ENCODE measurements at places on chromosomes 7 and 10.

DNA sequence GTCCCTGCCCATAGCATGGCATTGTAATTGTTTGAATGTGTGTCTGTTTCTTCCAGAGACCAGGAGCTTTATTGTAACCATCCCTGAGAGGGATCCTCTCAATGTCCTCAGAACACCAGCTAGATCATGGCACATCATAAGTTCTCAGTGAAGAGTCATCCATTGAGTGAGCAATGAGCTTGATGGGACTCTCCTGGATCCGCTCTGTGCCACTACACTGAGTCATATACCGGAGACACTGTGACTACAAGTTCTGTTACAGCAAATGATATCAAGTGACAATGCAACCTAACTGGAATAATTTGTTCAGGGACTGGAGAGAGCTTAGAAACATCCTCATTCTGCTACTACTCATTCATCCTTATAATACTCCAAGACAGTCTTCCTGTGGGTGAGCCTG lies 25.1 kb downstream of the MRPS24 start:
- no peaks in the 10 kb centered on the region for H3K27me3 ChIP-seq
- H3K36me3 ChIP-seq = no peaks in the 10 kb centered on the region
- H3K4me3 ChIP-seq = no peak overlapping the region
- H3K27ac ChIP-seq = no peak overlapping the region

- DNase-seq = peak; percentile 69
- H3K27ac ChIP-seq = peak overlapping the region; percentile 75
- peaks cover 19% of the 10 kb centered on the region for H3K4me1 ChIP-seq
Observed at GRCh38 chr7:33040803-33041516, 21.6 kb downstream of the NT5C3A start.

- H3K36me3 ChIP-seq = no peaks in the 10 kb centered on the region
- no peak overlapping the region for H3K27ac ChIP-seq
- no peak overlapping the region for H3K4me3 ChIP-seq
- H3K4me1 ChIP-seq = peaks cover under 1% of the 10 kb centered on the region
- DNase-seq = peak; percentile 22
Observed at GRCh38 chr7:28078036-28078901, 102.3 kb downstream of the JAZF1 start.

DNA sequence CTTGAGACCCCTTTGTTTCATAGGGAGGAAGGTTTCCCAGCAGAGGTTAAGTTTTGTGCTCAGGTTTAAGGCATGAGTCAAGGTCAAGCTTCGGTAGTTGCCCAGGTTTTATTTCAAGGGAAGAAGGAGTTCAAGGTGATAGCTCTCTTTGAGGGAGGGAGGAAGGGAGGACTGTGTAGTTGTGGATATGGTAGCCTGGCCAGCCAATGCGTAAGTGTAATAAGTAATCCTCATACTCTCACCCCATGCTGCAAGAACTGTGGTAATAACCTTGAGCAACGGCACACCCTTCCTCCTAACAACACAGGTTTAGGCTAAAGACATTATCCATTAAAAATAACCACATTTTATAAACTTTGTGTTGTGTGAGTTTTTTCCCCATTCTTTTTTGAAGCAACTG lies 478.9 kb downstream of the KCNMA1 start:
- no peak overlapping the region for H3K4me3 ChIP-seq
- no peak for DNase-seq
- peaks cover 3% of the 10 kb centered on the region for H3K27me3 ChIP-seq

DNA sequence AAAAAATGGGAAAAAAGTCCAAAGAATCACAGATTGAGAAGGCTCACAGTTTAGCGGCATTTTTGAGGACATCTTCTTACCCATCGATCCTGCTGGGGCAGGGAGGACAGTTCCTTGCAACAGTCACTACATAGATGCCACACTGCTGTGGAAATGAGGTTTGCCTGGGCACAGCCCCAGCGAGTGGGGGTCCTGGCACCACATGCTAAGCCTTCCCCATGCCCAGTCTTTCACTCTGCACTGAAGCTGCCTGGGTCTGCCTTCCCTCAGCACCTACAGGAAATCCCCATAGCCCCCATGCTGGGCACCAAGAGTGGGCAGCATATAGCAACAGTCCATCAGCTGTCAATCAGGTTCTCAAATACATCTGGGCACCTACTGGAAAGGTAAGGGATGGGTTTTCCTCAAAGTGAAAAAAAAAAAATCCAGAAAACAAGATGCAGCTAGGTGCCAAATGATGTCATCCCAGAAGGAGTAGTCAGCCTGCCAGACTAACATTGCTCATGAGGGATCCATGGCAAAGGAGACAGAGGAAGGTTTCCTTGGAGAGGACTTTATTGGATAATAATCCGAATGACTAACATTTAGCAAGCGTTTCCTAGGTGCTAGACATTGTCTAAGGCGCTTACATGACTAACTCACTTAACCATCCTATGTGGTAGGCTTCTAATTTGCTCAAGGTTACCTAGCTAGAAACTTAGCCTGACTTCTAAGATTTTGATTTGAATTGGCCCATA lies 125.7 kb upstream of the CXCL12 start:
- H3K4me3 ChIP-seq = no peak overlapping the region
- H3K4me1 ChIP-seq = no peaks in the 10 kb centered on the region
- no peak overlapping the region for H3K27ac ChIP-seq

- DNase-seq = no peak
- peak overlapping the region; percentile 55 for H3K27ac ChIP-seq
- no peak overlapping the region for H3K4me3 ChIP-seq
Observed at GRCh38 chr10:13795653-13796555, 209.1 kb downstream of the PRPF18 start.

DNA sequence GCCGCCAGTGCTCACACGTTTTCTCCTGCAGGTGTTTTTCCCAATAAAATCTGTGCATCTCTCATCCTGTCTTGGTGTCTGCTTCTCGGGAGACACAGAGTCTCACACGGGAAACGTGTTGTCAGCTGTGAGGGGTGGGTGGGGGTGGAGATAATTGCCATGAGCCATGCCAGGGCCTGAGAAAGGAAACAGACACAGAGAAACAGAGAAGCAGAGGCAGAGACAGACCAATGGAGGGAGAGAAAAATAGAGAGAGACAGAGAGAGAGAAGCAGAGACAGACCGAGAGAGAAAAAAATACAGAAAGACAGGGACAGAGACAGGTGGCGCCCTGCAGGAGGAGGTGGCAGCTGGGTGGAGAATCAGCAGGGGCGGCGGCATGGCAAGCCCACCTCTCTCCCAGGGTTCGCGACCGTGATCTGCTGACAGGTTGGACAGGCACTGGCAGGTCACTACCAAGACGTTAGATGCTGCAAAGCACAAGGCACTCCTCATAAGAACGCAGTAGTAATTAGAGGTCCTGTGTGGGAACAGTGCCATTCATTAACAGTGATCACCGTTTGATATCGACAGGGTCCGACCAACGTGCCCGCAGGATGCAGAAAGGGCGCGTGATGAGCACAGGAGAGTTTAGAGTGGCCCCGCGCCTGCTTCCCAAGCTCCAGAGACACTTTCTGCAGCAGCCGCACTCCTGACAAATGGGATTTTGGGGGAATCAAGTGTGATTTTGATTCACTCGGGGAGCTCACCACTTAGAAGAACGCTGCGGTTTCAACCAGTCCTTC lies 70.5 kb upstream of the INSIG1 start:
- H3K36me3 ChIP-seq = no peaks in the 10 kb centered on the region
- no peaks in the 10 kb centered on the region for H3K27me3 ChIP-seq
- H3K4me1 ChIP-seq = no peaks in the 10 kb centered on the region
- DNase-seq = no peak
- no peak overlapping the region for H3K4me3 ChIP-seq
- no peak overlapping the region for H3K27ac ChIP-seq

GRCh38 chr7:19145434-19146115 lies 354 bp upstream of the FERD3L start:
- H3K27me3 ChIP-seq = peaks cover 16% of the 10 kb centered on the region
- H3K4me1 ChIP-seq = no peaks in the 10 kb centered on the region
- no peak overlapping the region for H3K27ac ChIP-seq
- DNase-seq = no peak

DNA sequence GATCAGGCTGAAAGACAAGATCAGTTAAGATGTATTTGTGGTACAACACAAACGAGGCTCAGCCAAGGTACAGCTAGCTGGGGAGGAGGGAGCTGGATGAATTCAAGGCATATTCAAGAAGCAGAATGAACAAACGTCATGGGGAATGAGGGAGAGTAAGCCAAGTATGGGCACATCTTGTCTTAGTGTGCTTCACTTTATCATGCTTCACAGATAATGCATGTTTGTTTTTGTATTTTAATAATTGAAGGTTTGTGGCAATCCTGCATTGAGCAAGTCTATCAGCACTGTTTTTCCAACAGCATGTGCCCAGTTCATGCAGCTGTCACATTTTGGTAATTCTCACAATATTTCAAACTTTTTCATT lies 135.4 kb downstream of the HIBADH start:
- no peaks in the 10 kb centered on the region for H3K27me3 ChIP-seq
- DNase-seq = no peak
- H3K4me1 ChIP-seq = no peaks in the 10 kb centered on the region
- peaks cover 25% of the 10 kb centered on the region for H3K36me3 ChIP-seq

DNA sequence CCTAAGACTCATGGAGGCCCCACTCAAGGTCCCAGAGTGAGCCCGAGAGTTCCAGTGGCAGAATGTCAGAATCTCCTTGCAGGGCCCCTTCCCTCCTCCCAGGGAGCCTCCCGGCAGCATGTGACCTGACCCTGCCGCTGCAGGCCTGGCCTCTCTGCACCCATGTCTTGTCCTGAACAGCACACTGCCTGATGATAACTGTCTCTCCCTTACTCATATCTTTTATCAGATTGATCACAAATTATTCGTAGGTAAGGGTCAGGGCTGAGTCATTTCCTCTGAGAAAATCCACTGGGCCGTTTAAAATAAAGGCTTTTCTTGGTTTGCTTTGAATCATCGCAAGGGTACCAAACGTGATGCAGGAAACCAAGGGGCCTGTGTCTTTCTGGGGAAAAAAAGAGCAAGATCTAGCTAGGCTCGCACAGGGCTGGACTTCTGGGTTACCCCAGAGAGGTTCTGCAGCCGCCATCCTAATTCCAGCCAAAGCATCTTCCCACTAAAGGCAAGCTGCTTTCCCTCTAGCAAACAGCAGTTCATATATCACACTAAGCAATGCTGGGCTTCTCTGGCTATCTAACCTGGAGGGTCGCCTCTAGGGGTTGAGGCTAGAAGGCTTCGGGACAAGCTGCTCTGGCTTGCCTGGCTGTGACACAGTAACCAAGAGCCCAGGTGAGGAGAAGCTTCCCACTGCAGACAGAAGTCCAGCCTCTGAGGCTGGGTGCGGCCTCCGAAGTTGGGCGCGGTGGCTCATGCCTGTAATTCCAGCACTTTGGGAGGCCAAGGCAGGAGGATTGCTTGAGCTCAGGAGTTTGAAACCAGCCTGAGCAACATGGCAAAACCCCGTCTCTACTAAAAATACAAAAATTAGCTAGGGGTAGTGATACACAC lies 104.9 kb downstream of the SPDYE5 start:
- H3K27me3 ChIP-seq = no peaks in the 10 kb centered on the region
- DNase-seq = no peak
- H3K4me1 ChIP-seq = peaks cover 5% of the 10 kb centered on the region
- H3K36me3 ChIP-seq = no peaks in the 10 kb centered on the region
- no peak overlapping the region for H3K4me3 ChIP-seq
- H3K27ac ChIP-seq = no peak overlapping the region

DNA sequence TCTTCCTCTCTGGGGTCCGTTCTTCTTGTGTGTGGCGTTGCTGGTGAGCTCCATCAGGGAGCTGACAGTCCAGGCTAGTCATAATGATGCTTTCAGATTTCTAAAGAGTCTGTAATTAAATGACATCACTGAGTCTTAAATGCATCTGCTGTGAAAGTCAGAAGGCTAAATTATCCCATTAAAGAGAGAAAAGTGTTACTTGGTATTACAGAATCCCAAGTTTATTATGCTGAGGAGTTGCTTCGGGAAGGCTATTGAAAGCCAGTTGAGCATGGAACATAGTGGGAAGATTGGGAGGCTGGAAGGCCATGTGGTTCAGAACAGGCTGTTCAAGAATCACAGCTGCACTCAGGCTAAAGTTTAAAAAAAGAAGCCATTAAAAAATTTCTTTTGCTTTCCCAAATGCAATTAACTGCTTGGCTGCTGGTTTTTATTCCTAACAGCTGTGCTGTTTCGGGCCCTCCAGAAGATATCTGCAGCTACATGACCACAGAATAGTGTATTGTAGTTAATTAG lies 342.6 kb upstream of the LRGUK start:
- H3K27ac ChIP-seq = no peak overlapping the region
- no peak overlapping the region for H3K4me3 ChIP-seq
- H3K27me3 ChIP-seq = no peaks in the 10 kb centered on the region

- H3K36me3 ChIP-seq = no peaks in the 10 kb centered on the region
- H3K27me3 ChIP-seq = no peaks in the 10 kb centered on the region
- H3K4me3 ChIP-seq = no peak overlapping the region
Observed at GRCh38 chr10:109616359-109616980, 306.8 kb downstream of the XPNPEP1 start.

DNA sequence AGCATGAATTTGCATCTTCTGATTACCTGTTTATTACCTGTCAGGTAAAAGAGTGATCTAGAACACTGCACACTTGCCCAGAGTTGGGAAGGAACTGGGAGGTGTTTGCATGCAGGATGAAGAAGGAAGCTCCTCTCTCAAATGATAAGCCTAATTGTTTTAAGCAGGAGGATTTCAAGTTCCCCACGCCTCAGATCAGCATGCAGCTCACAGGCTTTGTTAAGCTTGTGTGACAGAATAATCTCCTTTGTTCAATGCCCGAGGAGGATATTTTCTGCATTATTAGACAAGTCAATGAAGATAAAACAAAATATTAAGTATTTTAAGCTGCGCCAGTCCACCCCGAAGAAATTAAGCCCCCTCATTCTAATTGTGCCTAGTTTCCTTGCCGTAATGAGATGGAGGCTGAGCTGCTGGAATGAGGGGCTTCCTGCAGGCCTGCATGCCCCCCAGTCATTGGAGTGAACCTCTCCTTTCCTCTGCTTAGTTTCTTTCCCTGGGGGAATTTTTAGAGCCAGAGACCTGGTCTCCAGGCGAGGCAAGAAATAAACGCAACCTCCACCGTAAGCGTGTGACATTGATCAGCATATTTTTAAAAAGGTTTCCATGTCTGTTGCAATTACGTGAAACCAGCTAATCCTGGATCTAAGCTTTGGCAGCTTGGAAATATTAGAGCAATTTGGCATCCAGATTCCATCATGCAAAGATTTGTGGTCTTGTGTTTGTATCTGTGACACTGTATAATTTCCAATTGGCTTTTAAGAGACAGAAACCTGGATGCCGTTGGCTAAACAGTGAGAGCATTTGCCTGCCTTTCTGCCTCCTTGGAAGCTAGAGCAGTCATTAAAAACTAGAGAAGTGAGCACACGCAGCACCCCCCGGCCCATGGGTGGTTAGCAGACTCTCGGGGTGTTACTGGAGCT lies 376.0 kb downstream of the GALNT17 start:
- no peaks in the 10 kb centered on the region for H3K4me1 ChIP-seq
- no peaks in the 10 kb centered on the region for H3K36me3 ChIP-seq
- H3K27me3 ChIP-seq = no peaks in the 10 kb centered on the region
- DNase-seq = no peak
- no peak overlapping the region for H3K4me3 ChIP-seq

GRCh38 chr7:11923376-11923930 lies 91.5 kb upstream of the THSD7A start:
- no peaks in the 10 kb centered on the region for H3K36me3 ChIP-seq
- H3K27me3 ChIP-seq = no peaks in the 10 kb centered on the region
- no peak overlapping the region for H3K27ac ChIP-seq
- no peak for DNase-seq
- no peak overlapping the region for H3K4me3 ChIP-seq

All from T-cell (primary cell).